ENCODE measurements at places on chromosomes 5 and 9. TPM values are rescaled to one million over a fixed set of nuclear protein-coding genes. Genes with fewer than 3 reads are reported as not detected.

TTC39B gene
- total RNA-seq = 3.1 TPM

FST gene
- total RNA-seq = 0.98 TPM

IL7R gene
- total RNA-seq = not detected

NR5A1 gene
- not detected for total RNA-seq

IGFBPL1 gene
- 590 TPM for total RNA-seq

SPATA31E1 gene
- 0.71 TPM for total RNA-seq

- DNase-seq = no peak
Observed at GRCh38 chr5:6452622-6453504, 4.2 kb downstream of the UBE2QL1 start.

- DNase-seq = no peak
Observed at GRCh38 chr9:135209852-135210251, 122.4 kb downstream of the OLFM1 start.

GRCh38 chr5:180918380-180918779, 19.4 kb downstream of the BTNL8 start:
- DNase-seq = no peak

GRCh38 chr9:12699529-12699928, 6.3 kb downstream of the TYRP1 start:
- no peak for DNase-seq

DNA sequence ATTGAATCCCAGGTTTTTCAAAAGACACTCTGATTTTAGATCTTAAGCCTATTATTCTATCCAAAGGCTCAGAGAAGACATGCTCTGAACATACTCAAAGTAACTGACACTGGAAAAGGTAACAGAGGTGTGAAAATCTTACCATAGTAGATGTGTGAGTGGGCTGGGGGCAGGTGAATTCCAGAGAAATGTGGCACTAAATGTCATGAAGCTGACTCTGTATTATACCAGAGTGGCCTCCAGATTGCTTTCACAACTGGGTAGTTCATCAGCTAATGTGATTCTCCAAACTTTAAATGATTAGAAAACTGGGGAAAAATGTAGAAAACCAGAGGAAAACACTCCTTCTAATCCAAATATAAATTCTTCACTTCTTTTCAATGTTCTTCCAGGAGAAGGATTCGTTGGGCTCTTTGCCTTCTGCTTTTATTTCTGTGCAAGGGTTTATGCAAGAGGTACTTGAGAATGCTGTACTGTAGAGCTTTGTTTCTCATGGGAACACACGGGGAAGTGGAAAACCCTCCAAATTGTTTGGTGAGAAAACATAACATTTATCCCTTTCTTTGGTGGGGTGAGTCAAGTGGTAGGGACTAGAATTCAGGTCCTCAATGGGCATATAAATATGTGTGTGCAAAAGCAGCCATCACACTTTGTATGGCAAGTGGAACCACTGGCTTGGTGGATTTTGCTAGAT, at the start of gene SCGB3A2:
Gene SCGB3A2 (plus strand): TSS at position 646 of the 694 bp plus-strand sequence. CDS start 93 bp downstream, outside the sequence.
- DNase-seq = no peak

DNA sequence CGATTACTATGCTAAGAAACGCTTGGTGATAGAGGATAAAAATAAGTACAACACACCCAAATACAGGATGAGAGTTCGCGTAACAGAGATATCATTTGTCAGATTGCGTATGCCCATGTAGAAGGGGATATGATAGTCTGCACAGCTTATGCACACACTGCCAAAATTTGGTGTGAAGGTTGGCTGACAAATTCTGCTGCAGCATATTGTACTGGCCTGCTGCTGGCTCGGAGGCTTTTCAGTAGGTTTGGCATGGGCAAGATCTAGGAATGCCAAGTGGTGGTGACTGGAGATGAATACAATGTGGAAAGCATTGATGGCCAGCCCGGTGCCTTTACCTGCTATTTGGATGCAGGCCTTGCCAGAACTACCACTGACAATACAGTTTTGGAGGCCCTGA, 208.4 kb downstream of the PDZD2 start:
- DNase-seq = no peak

GRCh38 chr9:81680506-81680905, 8.8 kb downstream of the TLE1 start:
- no peak for DNase-seq

DNA sequence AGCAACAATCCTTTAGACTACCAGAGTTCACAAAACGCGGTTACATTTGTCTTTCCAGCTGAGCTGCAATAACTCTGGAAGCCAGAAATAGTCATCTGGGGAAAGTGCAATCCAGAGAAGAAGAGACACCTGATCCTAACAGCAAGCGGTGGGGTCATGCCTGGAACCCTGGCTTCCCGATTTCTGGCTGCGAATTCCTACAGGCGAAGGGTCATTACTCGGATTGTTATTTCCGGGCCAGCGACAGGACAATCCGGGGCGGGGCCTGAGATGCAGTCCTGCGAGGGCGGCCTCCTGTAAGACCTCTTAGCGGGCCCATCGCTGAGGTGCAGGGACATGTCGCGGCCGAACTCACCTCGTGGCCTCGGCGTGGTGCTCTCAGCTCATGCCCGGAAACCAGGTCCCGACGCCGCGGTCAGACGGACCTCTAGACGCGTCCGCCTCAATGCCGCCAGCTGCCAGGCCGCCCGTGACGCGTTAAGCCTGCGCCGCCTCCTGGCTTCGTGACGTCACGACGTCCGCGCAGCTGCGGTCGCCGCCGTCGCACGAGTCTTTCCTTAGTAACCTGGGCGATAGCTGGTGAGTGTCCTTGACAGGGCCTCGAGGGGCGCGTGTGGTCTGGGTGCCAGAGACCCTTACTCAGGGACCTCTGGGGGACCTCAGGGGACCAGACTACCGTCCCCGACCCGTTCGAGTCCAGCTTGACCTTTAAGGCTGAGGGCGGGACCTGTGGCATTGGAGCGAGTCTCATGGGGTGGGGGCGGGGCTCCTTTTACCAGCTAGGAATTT, at the start of the genes MRRF and RBM18:
Gene MRRF (plus strand): TSS at position 523 of the 789 bp plus-strand sequence. CDS start 6,010 bp downstream, outside the sequence.
Gene RBM18 (minus strand): TSS at position 481 of the 789 bp plus-strand sequence. CDS start 3,348 bp downstream, outside the sequence.
- peak; percentile 93 for DNase-seq

DNA sequence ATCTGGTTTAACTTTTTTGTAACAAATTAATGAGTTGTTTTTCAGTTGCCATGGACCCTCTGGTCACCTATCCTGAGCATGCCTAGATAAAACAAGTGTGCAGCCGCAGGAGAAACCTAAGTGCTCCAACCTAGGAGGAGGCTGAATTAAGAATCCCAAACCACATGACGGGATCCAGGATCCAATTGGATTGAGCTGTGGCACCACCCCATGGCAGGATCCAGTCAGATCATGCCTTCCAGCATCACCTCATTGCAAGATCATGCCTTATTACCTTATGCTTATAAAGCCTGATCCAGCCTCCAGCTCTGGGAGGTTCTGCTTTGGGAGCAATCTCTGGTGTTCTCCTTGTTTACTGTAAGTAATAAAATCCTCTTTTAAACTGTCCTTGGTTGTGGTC, 662.0 kb downstream of the TLR4 start:
- DNase-seq = no peak
